Cortex of kidney (tissue), 1 donor: ENCODE measurements at places on chromosomes 13 and 19.

GRCh38 chr19:38310986-38311385 is 4.8 kb downstream of the YIF1B start:
- no peak for DNase-seq

DNA sequence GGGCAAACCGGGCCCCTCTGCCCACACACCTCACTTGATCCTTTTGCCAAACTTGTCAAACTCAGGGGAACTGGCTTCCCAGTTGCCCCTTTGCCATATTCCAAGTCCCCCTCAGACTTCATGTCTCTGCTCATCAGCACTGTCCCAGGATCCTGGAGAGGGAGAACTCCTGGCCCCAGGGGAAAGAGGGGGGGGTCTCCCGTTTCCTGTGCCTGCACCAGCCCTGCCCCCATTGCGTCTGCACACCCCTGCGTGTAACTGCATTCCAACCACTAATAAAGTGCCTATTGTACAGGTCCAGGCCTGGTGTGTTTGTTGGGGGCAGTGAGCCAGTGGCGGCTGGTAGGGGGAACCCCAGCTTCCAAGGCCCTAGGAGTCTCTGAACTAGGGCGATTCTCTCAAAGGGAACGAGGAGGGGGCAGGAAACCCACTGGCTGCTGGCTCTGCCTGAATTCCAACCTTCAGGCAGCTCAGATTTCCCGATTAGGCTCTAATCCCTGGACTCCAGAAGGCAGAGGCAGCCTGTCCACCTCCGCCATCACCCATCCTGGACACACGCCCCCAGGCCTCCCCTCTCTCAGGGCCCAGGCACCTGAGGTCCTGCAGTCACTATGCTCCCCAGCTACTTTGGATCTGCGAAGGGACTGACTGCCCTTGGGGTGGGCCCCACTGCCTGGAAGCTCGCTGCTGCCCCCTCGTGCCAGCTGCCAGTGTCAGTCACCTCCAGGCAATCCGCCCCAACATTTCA is 9.7 kb upstream of the ILF3 start:
- DNase-seq: no peak

- DNase-seq: no peak
Measured at GRCh38 chr19:8611877-8612806, 1.6 kb upstream of the ADAMTS10 start.

GRCh38 chr13:111461445-111462149 is 141.2 kb downstream of the TEX29 start:
- no peak for DNase-seq

- no peak for DNase-seq
Measured at GRCh38 chr13:25575562-25575961, 203.8 kb downstream of the ATP8A2 start.

DNA sequence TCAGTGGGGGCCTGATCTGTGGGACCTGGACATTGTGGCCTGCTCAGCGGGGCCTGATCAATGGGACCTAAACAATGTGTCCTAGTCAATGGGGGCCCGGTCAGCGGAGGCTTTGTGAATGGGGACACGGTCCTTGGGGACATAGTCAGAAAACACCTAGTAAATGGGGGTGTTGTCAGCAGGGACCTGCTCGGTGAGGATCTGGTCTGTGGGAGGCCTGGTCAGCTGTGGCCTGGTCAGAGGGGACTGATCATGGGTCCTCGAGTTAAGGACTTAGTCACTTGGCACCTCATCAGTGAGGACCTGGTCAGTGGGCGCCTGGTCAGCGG is 44.5 kb upstream of the TPM4 start:
- DNase-seq: no peak

- no peak for DNase-seq
Measured at GRCh38 chr13:78758549-78758948, 99.6 kb upstream of the OBI1 start.

DNA sequence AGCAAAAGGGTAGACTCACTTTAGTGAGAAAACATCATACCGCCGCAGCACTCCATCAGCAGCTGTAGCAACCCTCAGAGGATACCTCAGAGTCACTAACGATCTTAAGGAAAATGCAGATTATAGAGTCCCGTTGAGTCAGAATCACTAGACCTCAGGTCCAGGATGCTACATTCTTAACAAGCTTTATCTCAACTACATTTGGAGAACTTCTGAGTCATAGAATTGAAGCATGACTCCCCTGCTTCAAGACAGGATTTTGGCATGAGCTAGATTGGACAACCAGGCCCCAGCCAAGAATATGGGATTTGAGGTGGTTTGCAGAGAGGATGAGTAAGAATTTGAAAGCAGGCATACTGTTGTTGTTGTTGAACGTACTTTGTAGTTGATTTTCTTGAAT is 118.9 kb upstream of the UBL3 start:
- no peak for DNase-seq

DNA sequence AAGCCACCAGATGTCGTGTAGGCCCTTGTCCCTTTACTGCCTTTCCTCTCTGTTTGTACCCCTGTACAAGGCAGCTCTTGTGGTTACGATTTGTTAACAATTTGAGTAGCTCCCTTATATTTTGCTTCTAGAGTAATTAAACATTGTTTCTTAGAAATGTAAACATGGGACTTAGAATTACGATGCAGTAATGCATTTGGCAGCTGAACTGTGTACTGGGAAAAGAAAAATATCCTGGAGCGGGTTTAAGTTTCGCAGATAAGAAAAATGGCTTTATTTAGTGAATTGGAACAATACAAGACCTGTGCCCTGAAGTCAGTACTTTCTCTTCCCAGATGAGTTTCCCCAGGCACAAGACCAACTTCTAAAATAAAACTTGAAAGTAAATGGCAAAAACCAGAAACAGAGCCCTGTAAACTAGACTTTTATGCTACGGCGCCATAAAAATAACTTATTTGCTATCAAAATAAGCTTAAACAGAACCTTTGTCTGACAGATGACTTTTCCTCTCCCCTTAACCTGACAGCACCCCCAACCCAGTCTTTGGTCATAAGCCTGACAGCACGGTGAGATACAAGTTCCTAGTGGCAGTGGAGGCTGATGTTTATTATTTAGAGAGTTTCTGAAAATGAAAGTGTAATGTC is 63.0 kb downstream of the LRCH1 start:
- DNase-seq: no peak
